Uterus (tissue), 4 donors: ENCODE measurements at places on chromosomes 4 and X. TPM values are rescaled to one million over a fixed set of nuclear protein-coding genes. Genes with fewer than 3 reads are reported as not detected.

KIF4A gene
- total RNA-seq, result not detected

- DNase-seq, result no peak
- H3K4me3 ChIP-seq, result no peak overlapping the region
- H3K27ac ChIP-seq, result no peak overlapping the region
- no peaks in the 10 kb centered on the region for H3K4me1 ChIP-seq
Observed at GRCh38 chrX:53316111-53316859, 34.9 kb upstream of the IQSEC2 start.

GRCh38 chr4:143384381-143384994, 47.8 kb downstream of the GAB1 start:
- H3K4me3 ChIP-seq, result no peak overlapping the region
- H3K36me3 ChIP-seq, result no peaks in the 10 kb centered on the region
- no peaks in the 10 kb centered on the region for H3K27me3 ChIP-seq

GRCh38 chrX:135931644-135932487, 38.4 kb downstream of the SAGE1 start:
- H3K27me3 ChIP-seq, result no peaks in the 10 kb centered on the region
- DNase-seq, result peak; percentile 17
- no peak overlapping the region for H3K27ac ChIP-seq
- no peak overlapping the region for H3K4me3 ChIP-seq
- H3K4me1 ChIP-seq, result no peaks in the 10 kb centered on the region

GRCh38 chr4:74015126-74015780, 16.8 kb upstream of the CXCL5 start:
- H3K4me1 ChIP-seq, result no peaks in the 10 kb centered on the region
- H3K4me3 ChIP-seq, result no peak overlapping the region
- no peak for DNase-seq

- no peak overlapping the region for H3K27ac ChIP-seq
- H3K27me3 ChIP-seq, result no peaks in the 10 kb centered on the region
- H3K4me1 ChIP-seq, result peaks cover 3% of the 10 kb centered on the region
- DNase-seq, result no peak
- H3K4me3 ChIP-seq, result no peak overlapping the region
Observed at GRCh38 chrX:44068043-44068442, 94.9 kb upstream of the NDP start.

TEC gene
- under 0.01 TPM for total RNA-seq
